ENCODE measurements at places on chromosomes 11 and 22. TPM values are rescaled to one million over a fixed set of nuclear protein-coding genes. Genes with fewer than 3 reads are reported as not detected.

DNA sequence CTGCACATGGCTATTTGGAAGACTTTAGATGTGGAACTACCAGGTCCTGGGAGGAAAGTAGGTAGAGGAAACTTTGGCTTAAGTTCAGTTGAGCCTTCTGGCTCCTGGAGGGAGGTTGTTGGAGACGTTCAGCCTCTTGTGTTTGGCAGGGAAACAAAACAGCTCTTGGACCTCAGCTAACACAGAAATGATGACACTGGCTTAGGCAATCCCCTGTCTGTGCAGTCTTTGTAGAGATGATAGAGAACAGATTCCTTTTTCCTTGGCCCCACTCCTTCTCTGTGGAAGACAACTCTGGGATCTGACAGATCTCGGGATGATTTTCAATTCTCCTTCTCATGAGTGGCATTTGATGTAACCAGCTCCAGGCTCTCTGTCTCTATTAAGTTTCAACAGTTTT, 428.5 kb downstream of the TMEM135 start:
- peak; percentile 55 for DNase-seq
- no peaks in the 10 kb centered on the region for H3K36me3 ChIP-seq
- no peaks in the 10 kb centered on the region for H3K27me3 ChIP-seq
- H3K27ac ChIP-seq: no peak overlapping the region
- H3K4me3 ChIP-seq: no peak overlapping the region

The BATF2 gene
- total RNA-seq: 0.56 TPM

GRCh38 chr11:60786811-60787567, 1.9 kb downstream of the MS4A10 start:
- no peaks in the 10 kb centered on the region for H3K36me3 ChIP-seq
- peaks cover 32% of the 10 kb centered on the region for H3K27me3 ChIP-seq
- no peak overlapping the region for H3K27ac ChIP-seq
- peak; percentile 89 for DNase-seq

- H3K36me3 ChIP-seq: no peaks in the 10 kb centered on the region
- no peak overlapping the region for H3K27ac ChIP-seq
- DNase-seq: no peak
Observed at GRCh38 chr11:82930229-82930628, 28.7 kb downstream of the DDIAS start.

The ZDHHC13 gene
- total RNA-seq: 20.0 TPM

GRCh38 chr11:26949846-26950245, 44.1 kb upstream of the FIBIN start:
- H3K4me3 ChIP-seq: no peak overlapping the region
- peak overlapping the region; percentile 56 for H3K27ac ChIP-seq
- H3K36me3 ChIP-seq: no peaks in the 10 kb centered on the region
- DNase-seq: peak; percentile 58
- peaks cover 20% of the 10 kb centered on the region for H3K4me1 ChIP-seq

DNA sequence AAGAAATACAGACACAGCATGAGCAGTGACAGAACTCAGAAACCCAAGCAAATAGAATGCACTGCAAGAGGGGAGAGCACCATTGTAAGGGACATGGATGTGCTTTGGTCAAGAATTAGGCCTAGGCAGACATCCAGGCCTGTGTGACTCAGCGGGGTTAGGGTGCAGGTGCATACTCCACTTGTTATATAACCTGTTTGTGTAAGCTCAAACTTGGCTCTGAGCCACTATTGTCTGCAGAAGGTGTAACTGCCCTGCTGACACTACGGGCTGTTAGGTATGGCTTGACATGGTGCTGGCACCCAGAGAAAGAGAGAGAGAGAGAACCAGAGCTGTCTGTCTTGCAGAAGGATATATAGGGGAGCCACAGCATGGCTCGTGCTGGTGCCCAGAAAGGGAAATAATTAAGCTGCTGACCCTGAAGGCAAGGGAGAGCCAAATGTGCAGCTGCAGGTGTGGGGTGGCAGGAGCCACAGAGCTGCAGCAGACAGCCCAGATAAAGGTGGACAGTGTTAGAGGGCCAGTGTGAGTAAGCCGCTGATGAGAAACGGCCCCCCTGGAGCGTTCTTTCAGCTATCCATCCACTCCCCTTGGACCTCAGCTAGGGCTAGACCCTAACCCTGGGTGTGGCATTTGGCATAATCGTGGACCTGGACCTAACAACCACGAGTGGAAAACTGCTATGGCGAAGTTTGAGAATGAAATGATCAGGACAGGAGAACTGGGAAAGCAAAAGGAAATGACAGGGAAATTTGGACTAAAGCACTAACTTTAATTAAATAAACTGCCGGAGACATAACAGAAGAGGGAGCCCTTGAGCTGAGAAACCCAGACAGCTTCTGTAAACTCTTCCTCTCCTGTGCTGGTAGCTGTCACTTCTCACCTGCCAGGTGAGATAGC, 253.0 kb upstream of the CCDC179 start:
- H3K4me3 ChIP-seq: no peak overlapping the region
- DNase-seq: peak; percentile 63
- no peaks in the 10 kb centered on the region for H3K36me3 ChIP-seq
- peaks cover 9% of the 10 kb centered on the region for H3K4me1 ChIP-seq
- no peaks in the 10 kb centered on the region for H3K27me3 ChIP-seq

DNA sequence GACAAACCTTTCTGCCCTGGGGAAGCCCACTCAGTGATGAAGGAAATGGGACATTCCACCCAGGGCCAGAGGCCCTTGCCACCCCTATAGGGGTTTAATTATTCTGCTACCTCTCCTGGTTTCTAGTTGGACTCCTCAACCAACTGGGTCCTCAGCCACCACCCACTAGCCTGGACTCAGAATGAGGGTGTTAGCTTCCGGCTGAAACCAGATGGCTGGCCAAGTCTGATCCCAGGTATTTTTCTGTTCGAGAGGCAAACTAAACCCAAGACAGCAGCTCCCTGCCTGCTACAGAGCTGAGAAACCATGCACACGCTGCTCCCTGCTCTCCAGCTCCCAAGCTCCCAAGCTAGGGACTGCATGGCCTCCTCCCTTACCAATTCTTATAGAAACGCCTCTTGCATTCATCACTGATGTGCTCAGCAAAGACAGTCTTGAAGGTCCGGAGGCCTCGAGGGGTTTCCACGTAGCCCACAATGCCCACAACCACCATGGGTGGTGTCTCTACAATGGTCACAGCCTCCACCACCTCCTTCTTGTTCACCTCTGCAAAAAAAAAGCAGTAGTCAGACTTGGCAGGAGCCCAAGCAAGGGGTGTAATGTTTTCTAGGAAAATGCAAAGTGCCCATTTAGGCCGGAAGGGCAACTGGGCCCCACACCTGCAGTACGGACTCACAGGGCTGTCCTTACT, 2.2 kb downstream of the RPL3 start:
- peak overlapping the region; percentile 34 for H3K27ac ChIP-seq
- H3K27me3 ChIP-seq: no peaks in the 10 kb centered on the region
- peak overlapping the region; percentile 76 for H3K4me3 ChIP-seq
- no peak for DNase-seq
- peaks cover 57% of the 10 kb centered on the region for H3K36me3 ChIP-seq

DNA sequence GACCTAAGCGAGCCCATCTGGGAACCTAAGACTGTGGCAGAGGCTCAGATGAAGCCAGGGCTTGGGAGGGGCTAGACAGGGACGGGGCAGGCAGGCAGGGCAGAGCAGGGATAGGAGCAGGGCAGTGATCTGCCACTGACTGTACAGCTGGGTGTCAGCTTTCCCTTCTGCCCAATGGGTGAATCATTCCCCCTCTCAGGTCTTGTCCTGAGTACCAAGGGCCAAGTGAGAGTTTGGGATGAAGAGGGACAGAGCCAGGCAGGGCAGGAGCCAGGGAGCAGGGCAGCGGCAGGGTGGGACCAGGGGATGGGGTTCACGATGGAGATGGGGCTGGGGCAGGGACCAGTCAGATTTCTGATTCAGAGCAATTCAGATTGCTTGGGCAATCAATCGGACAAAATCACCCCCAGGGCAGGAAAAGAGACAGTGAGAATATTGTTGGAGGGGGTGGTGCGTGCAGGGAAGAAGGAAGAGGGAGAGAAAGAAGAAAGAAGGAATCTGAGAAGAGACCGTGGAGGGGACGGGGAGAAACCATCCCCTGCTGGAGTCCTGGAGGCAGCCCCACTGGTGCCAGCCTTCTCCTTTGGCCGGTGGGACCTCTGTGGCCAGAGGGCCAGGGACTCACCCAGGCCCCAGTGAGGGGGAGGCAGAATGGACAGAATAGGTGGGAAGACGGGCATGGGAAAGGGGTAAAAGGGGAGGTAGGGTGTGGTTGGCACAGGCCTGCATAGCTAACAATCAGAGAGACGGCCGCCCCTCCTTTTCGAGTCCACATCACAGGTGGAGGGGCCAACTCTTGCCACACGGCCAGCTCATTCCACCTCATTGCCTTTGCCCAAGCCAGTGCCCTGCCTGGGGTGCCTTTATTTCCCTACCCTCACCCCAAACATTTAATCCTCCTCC, 47.2 kb downstream of the CYTH4 start:
- peak; percentile 31 for DNase-seq
- H3K27me3 ChIP-seq: peaks cover 10% of the 10 kb centered on the region
- H3K36me3 ChIP-seq: no peaks in the 10 kb centered on the region
- peak overlapping the region; percentile 29 for H3K27ac ChIP-seq
- H3K4me1 ChIP-seq: peaks cover 18% of the 10 kb centered on the region
- no peak overlapping the region for H3K4me3 ChIP-seq

DNA sequence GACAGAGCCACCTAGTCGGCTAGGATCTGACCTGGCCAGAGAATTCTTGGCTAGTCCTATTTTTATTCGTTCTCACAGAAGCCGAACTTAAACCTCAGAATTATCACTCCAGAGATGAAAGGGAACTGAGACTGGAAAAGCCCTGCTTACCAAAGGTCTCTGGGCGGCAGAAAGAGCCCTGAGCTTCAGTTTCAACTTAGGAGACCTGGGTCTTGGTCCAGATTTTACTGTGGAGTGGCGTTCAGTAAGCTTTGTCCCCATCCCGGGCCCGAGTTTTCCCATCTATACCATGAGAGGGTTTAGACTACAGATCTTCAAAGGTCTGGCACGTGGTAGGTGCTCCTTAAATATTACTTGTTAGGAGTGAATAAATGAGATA, 516 bp downstream of the NEU3 start:
- no peaks in the 10 kb centered on the region for H3K27me3 ChIP-seq
- H3K4me1 ChIP-seq: no peaks in the 10 kb centered on the region
- peak overlapping the region; percentile 87 for H3K4me3 ChIP-seq
- DNase-seq: peak; percentile 10
- no peaks in the 10 kb centered on the region for H3K36me3 ChIP-seq

DNA sequence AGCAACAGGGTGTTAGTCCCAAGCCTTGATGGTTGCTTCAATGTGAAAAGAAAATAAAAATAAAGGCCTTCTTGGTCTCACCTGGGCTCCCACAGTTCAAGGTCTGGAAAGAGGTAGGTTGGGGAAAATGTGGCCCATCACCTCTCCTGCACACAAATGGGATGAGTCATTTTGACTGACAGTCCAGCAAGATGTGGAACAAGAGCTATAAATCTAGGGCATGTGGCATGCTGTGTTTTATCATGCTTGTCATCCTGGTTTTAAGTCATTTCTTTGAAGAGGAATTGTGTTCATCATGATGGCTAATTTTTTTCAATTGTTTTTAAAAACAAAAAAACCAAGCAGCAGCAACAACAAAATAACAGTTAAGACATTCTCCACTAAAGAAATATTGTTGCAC, 503.7 kb downstream of the NTM start:
- no peak overlapping the region for H3K27ac ChIP-seq
- no peak for DNase-seq
- no peaks in the 10 kb centered on the region for H3K27me3 ChIP-seq
- H3K36me3 ChIP-seq: no peaks in the 10 kb centered on the region

DNA sequence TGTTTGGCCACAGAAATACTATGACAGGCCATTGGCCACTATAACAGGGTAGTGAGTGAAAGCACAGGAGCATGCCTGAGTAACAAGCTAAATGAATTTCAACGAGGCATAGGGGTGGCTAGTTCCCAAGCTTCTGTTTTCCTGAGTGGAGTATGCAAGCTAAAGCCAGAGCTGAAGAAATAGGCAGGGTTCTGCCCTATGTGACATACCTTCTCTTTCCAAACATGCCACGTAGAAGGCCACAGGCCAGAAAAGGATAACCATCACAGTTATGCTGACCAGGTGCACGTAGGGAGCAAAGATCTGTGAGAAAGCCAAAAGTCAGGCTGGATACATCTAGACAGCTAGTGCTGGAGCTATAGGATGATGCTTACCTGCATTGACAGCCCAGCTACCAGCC, 30.6 kb downstream of the GDPD4 start:
- H3K27me3 ChIP-seq: no peaks in the 10 kb centered on the region
- H3K4me1 ChIP-seq: peaks cover 16% of the 10 kb centered on the region
- no peak for DNase-seq
- no peaks in the 10 kb centered on the region for H3K36me3 ChIP-seq

DNA sequence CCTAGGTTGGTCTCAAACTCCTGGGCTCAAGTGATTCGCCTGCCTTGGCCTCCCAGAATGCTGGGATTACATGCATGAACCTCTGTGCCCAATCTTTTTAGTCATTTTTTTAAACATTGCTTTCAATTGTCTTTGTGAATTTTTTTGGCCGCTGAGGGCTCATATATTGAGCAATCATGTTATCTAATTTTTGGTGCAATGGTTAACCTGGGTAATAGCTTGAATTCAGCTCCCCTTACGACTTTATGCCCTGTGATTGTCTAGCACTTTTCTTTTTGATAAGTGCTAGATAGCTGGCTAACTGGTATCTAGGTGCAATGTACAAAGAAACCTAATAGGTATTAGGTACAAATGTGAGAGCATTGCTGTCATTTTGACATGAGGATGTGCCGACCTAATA, 35.3 kb upstream of the CAT start:
- no peaks in the 10 kb centered on the region for H3K36me3 ChIP-seq
- no peaks in the 10 kb centered on the region for H3K4me1 ChIP-seq
- no peak overlapping the region for H3K4me3 ChIP-seq
- peaks cover 21% of the 10 kb centered on the region for H3K27me3 ChIP-seq
- no peak overlapping the region for H3K27ac ChIP-seq

DNA sequence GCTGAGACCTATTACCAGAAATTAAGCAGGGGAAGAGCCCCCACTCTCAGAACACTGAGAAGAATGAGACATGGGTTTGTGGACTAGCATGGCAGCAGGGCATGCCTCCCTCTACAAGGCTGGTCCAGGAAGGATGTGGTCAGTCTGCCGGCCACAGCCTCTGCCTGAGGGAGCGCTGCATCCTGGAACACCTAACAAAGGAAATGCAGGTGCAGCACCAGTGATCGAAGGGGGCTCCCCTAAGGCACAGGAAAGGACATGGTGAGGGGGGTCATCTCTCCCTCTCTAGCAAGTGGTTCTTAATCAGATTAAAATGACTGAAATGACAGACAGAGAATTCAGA, 40.6 kb upstream of the ARL14EP start:
- H3K36me3 ChIP-seq: no peaks in the 10 kb centered on the region
- H3K27me3 ChIP-seq: no peaks in the 10 kb centered on the region
- no peak overlapping the region for H3K27ac ChIP-seq
- H3K4me1 ChIP-seq: no peaks in the 10 kb centered on the region
- no peak for DNase-seq

The RASD2 gene
- under 0.01 TPM for total RNA-seq

The OTUB1 gene
- total RNA-seq: 53.6 TPM

DNA sequence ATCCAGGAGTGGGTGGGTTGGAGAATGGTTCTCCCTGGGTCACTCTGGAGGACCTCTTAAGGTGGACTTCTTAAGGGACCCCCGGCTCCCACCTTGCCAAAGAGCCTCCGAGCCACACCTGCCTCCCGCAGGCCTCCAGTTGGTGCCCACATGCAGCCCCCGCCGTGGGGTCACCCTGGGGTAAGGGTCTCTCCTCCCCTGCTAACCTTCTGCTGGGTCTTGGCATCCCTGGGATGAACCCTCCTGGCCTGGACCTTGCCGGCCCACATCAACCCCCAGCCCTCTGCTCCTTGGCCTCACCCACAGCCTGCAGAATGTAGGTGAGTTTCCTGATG, 12.5 kb upstream of the MUC6 start:
- peaks cover 26% of the 10 kb centered on the region for H3K27me3 ChIP-seq
- H3K27ac ChIP-seq: no peak overlapping the region
- H3K36me3 ChIP-seq: no peaks in the 10 kb centered on the region
- H3K4me3 ChIP-seq: no peak overlapping the region
- DNase-seq: no peak

All from IMR-90 (cell line).